ENCODE measurements at places on chromosomes 16 and 17. TPM values are rescaled to one million over a fixed set of nuclear protein-coding genes. Genes with fewer than 3 reads are reported as not detected.

The GAS2L2 gene
- 5.2 TPM for total RNA-seq

DNA sequence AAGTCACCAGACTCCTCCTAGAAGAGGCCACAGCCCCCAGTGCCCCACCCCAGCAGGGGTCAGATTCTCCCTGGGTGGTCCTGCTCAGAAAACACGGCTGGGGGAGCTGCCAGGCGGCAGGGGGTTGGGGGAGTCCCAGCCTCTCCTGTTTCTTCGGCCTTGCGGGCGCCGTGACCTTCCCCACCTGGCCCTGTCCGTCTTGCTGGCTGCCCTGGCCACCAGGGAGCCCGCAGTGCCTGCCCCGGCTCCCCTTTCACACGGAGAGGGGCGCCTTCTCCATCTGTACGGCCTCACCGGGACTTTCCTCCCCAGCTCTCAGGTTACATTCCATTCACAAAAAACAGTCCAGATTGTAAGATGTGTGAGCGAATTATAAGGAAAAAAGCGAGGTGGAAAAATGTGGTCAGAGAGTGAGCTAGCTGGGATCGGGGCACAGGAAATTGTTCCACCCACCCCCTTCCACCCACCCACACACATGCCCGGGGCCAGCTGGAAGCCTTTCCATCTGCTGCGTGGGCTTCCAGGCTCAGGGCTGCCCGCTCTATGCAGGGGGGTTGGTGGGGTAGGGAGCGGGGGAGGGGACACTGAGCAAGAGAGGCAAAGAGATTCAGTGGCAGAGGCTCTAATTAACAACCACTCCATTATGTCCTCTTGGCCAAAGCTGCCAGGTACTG is 14.6 kb upstream of the CIBAR2 start:
- DNase-seq: no peak
- no peaks in the 10 kb centered on the region for H3K36me3 ChIP-seq
- H3K4me3 ChIP-seq: no peak overlapping the region
- H3K4me1 ChIP-seq: peaks cover 26% of the 10 kb centered on the region

DNA sequence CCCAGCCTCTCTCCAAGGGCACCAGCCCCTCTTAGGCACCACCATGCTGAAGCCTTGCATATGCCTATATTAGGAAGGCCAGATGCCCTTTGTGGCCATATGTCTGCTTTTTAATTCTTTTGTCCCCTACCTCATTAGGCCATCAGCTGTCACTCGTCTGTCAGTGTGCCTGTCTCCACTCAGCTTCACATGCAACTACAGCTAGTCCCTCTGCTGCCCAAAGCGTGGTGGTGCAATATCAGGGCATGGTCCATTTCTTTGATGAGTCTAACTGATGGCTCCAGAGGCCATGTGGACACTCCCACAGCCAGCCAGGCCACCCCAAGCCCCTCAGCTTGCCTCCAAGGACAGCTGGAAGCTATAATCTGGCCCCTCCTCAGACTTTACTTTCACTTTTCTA is 36.3 kb downstream of the MYO18A start:
- no peak for DNase-seq
- H3K36me3 ChIP-seq: no peaks in the 10 kb centered on the region
- H3K27me3 ChIP-seq: no peaks in the 10 kb centered on the region
- no peak overlapping the region for H3K4me3 ChIP-seq

The CALB2 gene
- total RNA-seq: 2.9 TPM

DNA sequence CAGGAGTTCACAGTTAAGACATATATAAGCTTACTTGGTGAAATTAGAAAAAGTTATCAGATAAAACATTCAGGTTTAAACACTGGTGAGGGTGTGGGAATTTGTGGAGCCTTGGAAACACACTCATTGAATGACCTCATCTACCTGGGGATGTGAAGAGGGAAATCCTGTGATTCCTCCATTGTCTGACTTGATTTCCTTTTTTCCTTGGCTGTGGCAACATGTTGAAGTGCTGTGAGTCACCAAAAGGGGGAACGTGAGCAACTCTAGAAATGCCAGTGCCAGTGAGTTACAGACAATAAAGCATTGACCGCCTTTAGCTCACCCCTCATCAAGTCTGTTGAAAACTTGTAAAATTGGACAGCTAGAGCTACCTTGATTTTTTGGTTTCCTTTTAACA is 1.8 kb downstream of the HMOX2 start:
- H3K27ac ChIP-seq: peak overlapping the region; percentile 96
- peak; percentile 32 for DNase-seq
- no peaks in the 10 kb centered on the region for H3K27me3 ChIP-seq
- no peaks in the 10 kb centered on the region for H3K36me3 ChIP-seq
- no peak overlapping the region for H3K4me3 ChIP-seq
- peaks cover 60% of the 10 kb centered on the region for H3K4me1 ChIP-seq

- no peak overlapping the region for H3K4me3 ChIP-seq
- H3K36me3 ChIP-seq: no peaks in the 10 kb centered on the region
- DNase-seq: no peak
- no peak overlapping the region for H3K27ac ChIP-seq
- H3K27me3 ChIP-seq: no peaks in the 10 kb centered on the region
Observed at GRCh38 chr16:3876160-3876559, 4.4 kb downstream of the CREBBP start.

- H3K27me3 ChIP-seq: no peaks in the 10 kb centered on the region
- H3K36me3 ChIP-seq: peaks cover 20% of the 10 kb centered on the region
- peaks cover 26% of the 10 kb centered on the region for H3K4me1 ChIP-seq
- no peak overlapping the region for H3K27ac ChIP-seq
- no peak overlapping the region for H3K4me3 ChIP-seq
- no peak for DNase-seq
Observed at GRCh38 chr17:80223142-80223815, 3.1 kb downstream of the SLC26A11 start.

DNA sequence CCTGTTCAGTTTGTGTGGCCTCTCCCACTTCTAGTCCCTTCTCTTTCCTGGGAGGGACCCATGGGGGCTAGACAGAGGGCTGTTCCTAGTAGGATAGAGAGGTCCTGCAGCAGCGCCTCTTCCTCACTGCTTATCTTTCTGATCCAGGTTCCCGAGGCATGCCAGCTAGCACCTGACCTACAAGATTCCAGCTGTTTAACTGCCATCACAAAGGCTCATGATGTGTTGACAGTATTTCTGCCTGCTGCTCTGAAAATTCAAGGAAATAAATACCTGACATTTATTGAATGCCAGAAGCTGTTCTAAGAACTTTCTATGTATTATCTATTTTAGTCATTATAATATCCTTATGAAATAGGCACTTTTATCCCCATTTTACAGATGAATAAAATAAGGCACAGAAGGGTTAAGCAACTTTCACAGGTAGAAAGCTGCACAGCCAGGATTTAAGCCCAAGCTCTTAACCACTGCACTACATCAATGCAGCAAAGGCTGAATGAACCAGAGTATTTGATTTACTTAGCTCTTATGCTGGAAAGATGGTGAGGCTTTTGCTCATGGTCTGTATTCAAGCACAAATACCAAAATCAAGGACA is 38.8 kb downstream of the HEATR6 start:
- peaks cover 5% of the 10 kb centered on the region for H3K36me3 ChIP-seq
- no peak for DNase-seq
- H3K27me3 ChIP-seq: no peaks in the 10 kb centered on the region
- H3K4me1 ChIP-seq: peaks cover 3% of the 10 kb centered on the region
- no peak overlapping the region for H3K27ac ChIP-seq

DNA sequence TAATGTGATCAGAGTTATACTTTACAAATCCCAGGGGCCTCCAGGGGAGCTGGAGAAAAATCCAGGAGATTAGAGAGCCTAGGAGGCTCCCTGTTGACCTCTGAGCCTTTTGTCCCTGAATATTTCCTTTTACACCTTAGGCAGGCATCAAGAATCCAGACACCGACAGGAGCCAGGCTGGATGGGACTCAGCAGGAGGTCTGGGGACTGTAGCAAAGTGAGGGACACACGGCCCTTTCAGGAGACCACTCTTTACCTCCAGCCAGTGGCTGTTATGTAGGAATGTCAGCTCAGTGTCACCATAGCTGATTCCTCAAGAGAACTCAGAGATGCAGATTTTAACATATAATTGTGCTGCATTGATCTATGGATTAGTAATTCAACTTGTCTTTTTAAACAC is 198.4 kb downstream of the SHISA9 start:
- H3K4me1 ChIP-seq: no peaks in the 10 kb centered on the region
- no peak overlapping the region for H3K4me3 ChIP-seq
- no peak for DNase-seq
- H3K36me3 ChIP-seq: no peaks in the 10 kb centered on the region

- peaks cover 6% of the 10 kb centered on the region for H3K36me3 ChIP-seq
- peak overlapping the region; percentile 56 for H3K4me3 ChIP-seq
- H3K27me3 ChIP-seq: peaks cover 7% of the 10 kb centered on the region
- peak; percentile 88 for DNase-seq
Observed at GRCh38 chr16:66948134-66948836, 12.8 kb upstream of the CES3 start.

The CLDN7 gene
- total RNA-seq: 201 TPM
